Aorta (tissue), 5 donors: ENCODE measurements at places on chromosomes 3 and 15. TPM values are rescaled to one million over a fixed set of nuclear protein-coding genes. Genes with fewer than 3 reads are reported as not detected.

GRCh38 chr3:133742351-133743091 lies 3.7 kb upstream of the TF start:
- no peak for DNase-seq
- no peaks in the 10 kb centered on the region for H3K4me1 ChIP-seq
- no peak overlapping the region for H3K27ac ChIP-seq
- no peaks in the 10 kb centered on the region for H3K36me3 ChIP-seq
- H3K4me3 ChIP-seq: no peak overlapping the region

- no peaks in the 10 kb centered on the region for H3K4me1 ChIP-seq
- no peaks in the 10 kb centered on the region for H3K36me3 ChIP-seq
- H3K27ac ChIP-seq: no peak overlapping the region
- no peak overlapping the region for H3K4me3 ChIP-seq
- H3K27me3 ChIP-seq: no peaks in the 10 kb centered on the region
- DNase-seq: no peak
Observed at GRCh38 chr3:122774564-122774963, 19.1 kb downstream of the HSPBAP1 start.

DNA sequence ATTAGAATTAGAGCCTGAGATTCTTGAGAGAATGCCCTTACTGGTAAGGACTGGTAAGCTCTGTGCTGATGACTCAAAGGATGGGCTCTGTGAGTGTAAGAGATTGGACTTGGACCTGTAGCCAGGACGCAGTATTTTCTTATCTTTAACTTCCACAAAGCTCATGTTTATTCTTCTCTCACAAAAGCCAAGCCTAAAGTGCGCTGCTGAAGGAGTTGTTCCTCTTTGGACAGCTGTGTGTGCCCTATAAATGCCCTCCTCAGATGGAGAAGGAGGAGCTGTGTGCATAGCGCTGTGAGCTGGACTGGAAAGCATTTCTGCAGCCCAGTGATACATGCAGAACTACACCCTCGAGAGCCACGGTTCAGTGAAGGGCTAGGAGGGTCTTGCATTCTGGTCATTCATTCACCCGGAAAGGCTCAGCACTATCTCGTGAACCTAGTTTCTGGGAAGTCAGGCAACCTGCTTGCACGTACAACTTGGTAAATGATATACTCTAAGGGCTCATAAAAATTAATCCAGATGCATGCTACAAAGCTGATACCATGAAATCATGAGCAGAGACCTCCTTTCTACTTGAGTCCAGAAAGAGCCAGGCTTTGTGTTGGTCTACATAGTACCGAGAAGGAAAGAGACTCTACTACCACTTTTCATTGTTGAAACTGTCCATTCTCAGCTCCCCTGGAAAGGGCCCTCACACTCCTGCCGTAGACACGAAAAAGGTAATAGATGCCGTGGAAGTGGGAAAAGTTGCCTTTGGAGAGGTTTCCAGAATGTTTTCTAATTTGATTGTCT lies 103.0 kb upstream of the TBL1XR1 start:
- no peak overlapping the region for H3K4me3 ChIP-seq
- DNase-seq: peak; percentile 63
- no peaks in the 10 kb centered on the region for H3K27me3 ChIP-seq

- H3K36me3 ChIP-seq: no peaks in the 10 kb centered on the region
- H3K27me3 ChIP-seq: no peaks in the 10 kb centered on the region
- no peak for DNase-seq
- H3K27ac ChIP-seq: no peak overlapping the region
- H3K4me1 ChIP-seq: no peaks in the 10 kb centered on the region
Observed at GRCh38 chr15:35071106-35071505, 14.0 kb downstream of the NANOGP8 start.

DNA sequence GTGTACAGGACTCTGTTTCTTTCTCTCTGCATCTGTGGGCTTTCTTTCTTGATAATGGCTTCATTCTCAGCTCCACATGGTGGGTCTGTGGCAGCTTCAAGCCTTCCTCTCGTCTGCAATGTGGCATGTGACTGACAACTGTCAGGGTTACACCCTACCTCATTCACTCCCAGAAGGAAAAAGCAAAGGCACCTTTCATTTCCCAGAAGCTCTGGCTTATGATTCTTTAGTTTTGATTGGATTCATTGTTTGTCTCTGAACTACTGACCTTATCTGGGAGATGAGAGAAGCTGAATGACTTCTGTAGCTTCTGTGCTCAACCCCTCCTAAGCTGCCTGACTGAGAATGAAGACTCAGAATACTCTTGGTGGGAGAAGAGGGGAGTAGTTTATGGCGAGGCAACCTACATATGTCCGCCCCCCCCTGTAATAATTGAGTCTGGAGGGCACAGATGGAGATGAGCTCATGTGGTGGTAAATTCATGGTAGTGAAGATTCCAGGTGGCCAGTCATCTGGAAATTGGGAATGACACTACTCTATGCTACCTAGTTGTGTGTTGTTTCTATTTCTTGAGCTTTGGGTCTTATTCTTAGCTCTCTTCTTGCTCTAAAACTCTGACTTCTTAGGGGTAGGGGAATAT lies 38.4 kb downstream of the KCNAB1 start:
- no peaks in the 10 kb centered on the region for H3K36me3 ChIP-seq
- H3K4me1 ChIP-seq: peaks cover 10% of the 10 kb centered on the region
- no peak overlapping the region for H3K4me3 ChIP-seq
- H3K27ac ChIP-seq: no peak overlapping the region
- H3K27me3 ChIP-seq: no peaks in the 10 kb centered on the region
- DNase-seq: no peak

DNA sequence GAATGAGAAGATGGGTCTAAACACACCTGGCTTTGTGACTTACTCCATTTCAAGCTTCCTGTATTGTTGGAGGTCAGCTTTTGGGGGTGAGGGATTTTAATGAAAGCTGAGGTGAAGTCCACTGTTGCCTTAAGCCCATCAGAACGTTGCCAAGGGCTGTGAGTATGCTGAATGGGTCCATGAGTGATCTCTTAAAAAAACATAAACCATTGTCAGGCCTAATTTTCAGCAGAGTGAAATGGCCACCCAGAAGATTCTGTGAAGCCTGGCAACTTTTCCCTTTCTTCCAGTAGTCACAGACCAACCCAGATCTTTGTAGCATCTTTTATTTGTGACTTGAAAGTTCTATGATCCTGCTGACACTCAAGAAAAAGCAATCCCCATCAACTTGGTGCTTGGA lies 87.0 kb downstream of the SMAD3 start:
- no peak overlapping the region for H3K27ac ChIP-seq
- no peaks in the 10 kb centered on the region for H3K36me3 ChIP-seq
- H3K4me1 ChIP-seq: peaks cover 8% of the 10 kb centered on the region
- no peaks in the 10 kb centered on the region for H3K27me3 ChIP-seq

- no peak overlapping the region for H3K4me3 ChIP-seq
- DNase-seq: no peak
- no peaks in the 10 kb centered on the region for H3K27me3 ChIP-seq
- no peaks in the 10 kb centered on the region for H3K4me1 ChIP-seq
- no peak overlapping the region for H3K27ac ChIP-seq
Observed at GRCh38 chr3:126008219-126008618, 39.2 kb downstream of the ROPN1B start.

Gene PRR20G
- not detected for total RNA-seq

Gene GOLGA8K
- 3.1 TPM for total RNA-seq

Gene PLCL2
- 16.7 TPM for total RNA-seq

Gene ANKUB1
- not detected for total RNA-seq
